ENCODE measurements at places on chromosomes 1 and 21.

DNA sequence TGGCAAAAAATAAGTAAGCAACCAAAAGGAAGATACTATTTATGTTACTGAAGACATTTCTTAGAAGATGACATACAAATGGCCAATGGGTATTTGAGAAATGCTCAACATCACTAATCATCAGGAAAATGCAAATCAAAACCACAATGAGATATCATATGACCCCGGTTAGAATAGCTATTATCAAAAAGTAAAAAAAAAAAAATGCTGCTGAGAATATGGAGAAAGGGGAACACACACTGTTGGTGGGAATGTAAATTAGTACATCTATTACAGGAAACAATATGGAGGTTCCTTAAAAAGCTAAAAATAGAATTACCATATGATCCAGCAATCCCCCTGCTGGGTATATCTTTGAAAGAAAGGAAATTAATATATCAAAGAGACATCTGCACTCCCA is 34.3 kb upstream of the CREG1 start:
- DNase-seq: no peak

GRCh38 chr1:211126622-211127021 is 7.3 kb downstream of the KCNH1 start:
- DNase-seq: peak; percentile 60

GRCh38 chr1:212167098-212167497 is 118.1 kb upstream of the PPP2R5A start:
- DNase-seq: no peak

GRCh38 chr1:223654083-223654482 is 11.4 kb downstream of the CAPN8 start:
- no peak for DNase-seq

- no peak for DNase-seq
Measured at GRCh38 chr1:202013603-202014002, 3.2 kb downstream of the ELF3 start.

- no peak for DNase-seq
Measured at GRCh38 chr1:201707656-201708055, 121.3 kb upstream of the IPO9 start.

- DNase-seq: no peak
Measured at GRCh38 chr1:32062867-32063230, 9.9 kb upstream of the TMEM39B start.

- no peak for DNase-seq
Measured at GRCh38 chr1:248102847-248103246, 7.9 kb downstream of the OR2L13 start.

GRCh38 chr1:159448181-159448580 is 8.7 kb downstream of the OR10J1 start:
- DNase-seq: no peak

GRCh38 chr21:34092262-34092921 is 19.0 kb downstream of the MRPS6 start:
- DNase-seq: no peak

GRCh38 chr1:21782868-21783678 is at the start of gene USP48:
Gene USP48 (minus strand): TSS chr1:21783149. CDS start chr1:21782957, 192 bp downstream.
- peak; percentile 74 for DNase-seq

- DNase-seq: no peak
Measured at GRCh38 chr1:36562181-36562685, 79.5 kb upstream of the CSF3R start.

DNA sequence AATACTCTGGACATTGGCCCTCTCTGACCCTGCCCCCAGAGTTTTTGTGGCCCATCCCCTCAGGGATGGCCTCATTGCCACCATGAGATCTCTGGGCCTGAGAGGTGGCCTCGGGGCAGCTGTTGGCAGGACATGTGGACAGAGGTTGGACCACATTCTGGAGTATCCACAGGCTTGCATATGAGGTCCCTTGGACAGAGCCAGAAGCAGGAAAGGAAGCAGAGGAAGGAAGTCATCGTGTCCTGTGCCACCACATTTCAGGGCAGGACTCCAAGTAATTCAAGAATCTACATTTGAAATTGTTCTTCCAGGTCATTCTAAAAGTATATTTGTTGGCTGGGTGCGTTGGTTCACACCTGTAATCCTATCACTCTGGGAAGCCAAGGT is 95.9 kb upstream of the PPP2R5A start:
- DNase-seq: no peak
